ENCODE measurements at places on chromosomes 1 and 21.

- DNase-seq, result no peak
Observed at GRCh38 chr1:68230484-68230802, 1.9 kb downstream of the WLS start.

GRCh38 chr1:95584315-95584714 lies 350.3 kb downstream of the RWDD3 start:
- DNase-seq, result no peak

DNA sequence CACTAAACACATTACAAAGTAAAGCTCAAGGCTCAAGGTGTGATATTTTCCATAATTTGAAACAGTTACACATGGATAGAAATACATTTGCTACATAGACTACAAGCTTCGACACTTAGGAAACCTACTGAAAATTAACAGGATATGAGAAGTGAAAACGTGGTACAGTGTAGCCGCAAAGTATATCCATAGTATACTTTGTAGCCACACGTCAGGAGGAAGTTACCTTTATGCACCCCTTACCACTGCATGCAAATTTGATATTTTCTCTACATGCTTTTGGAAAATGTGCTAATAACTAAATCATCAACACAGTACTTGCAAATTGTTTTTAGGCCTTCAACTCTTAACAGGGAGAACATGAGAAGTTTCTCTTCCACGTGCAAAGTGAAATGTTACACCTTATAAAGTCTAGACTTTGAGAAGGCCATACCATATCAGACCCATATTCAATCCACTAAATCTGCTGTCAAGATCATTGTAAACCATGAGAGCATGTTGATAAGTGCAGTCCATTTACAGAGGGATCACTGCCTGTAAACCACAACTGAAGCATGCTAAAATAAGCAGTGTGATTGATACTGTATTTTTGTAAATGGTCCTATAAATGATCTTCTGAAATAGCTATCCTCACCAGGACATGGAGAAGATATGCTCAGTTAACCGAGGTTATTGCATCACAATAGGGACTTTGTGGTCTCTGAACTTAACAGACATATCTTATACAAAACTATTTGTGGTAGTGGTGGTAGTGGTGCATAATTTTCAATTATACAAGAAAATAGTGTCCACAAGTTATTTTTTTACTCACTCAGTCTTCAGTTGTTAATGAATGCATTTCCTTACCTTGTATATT lies 64.7 kb downstream of the VAV3 start:
- DNase-seq, result no peak

DNA sequence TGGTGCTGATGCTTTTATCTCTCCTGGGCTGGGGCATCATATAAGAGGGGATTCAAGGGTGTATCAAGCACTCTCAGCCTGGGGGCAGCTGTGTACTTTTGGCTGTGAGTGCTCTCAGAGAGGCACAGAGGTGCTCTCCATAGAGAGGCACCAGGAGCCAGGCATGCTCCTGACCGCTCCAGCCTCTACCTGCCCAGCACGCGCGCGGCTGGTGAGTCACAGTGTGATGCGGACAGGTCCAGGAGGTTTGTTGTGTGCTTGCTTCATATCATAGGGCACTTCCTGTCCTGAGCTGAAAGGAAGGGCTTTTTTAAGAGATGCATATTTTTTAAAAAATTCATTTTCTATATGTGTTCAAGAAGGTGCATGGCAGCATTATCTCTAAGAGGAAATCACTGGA lies 93.6 kb upstream of the BCAR3 start:
- no peak for DNase-seq

- no peak for DNase-seq
Observed at GRCh38 chr21:14699433-14700407, 153.6 kb upstream of the SAMSN1 start.

- no peak for DNase-seq
Observed at GRCh38 chr1:115308969-115309368, 29.1 kb downstream of the NGF start.
